ENCODE measurements at places on chromosomes 11 and 22. TPM values are rescaled to one million over a fixed set of nuclear protein-coding genes. Genes with fewer than 3 reads are reported as not detected.

Gene SPDYC
- total RNA-seq, result not detected

DNA sequence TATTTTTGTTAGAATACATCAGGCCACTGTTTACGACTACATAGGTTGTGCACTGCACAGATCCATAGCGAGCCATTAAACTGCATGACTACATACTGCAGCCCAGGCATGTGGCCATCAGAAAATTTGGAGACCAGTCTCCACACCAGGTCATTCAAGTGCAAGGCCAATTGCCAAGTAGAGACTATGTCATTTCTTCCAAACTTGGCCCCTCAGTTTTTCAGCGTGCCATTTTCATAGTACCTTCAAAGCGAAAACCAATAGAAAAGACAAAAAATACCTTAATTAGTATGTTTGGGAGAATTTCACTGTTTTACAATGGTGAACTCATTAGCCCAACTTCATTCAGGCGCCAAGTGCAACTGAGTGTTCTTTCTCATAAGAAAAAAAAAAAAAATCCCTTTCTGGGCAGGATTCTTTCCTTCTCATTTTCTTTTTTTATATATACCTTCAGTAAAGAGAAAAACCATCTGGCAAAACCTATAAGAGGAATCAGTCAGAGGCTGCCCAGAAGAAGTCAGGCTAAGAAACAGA is 30.4 kb downstream of the PAMR1 start:
- no peak for DNase-seq

GRCh38 chr11:126702165-126702720 is 298.3 kb downstream of the KIRREL3 start:
- DNase-seq, result no peak

- no peak for DNase-seq
These were observed 75.8 kb downstream of the SGSM3 start for GRCh38 chr22:40446203-40446602.

- DNase-seq, result no peak
These were observed 8.2 kb downstream of the SIRT3 start for GRCh38 chr11:227824-228379.

DNA sequence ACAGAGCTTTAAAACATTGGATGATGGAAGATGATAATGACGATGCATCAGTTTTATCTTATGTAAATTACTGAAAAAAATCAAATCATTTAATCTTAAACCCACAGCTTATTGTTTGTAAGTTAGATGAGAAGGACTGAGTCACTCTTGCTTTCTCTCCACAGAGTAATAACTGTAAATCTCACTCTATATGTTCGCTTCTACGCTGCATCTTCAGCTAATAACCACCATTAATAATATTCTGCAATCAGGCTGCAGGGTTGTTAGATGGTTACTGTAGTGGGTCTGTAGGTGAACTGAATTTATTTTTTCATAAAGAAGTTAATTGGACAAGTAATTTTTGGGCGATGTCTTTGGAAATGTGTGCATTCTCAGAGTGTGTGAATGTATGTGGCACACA is 260.0 kb downstream of the FAT3 start:
- DNase-seq, result no peak
